ENCODE measurements at places on chromosomes 11 and 22. TPM values are rescaled to one million over a fixed set of nuclear protein-coding genes. Genes with fewer than 3 reads are reported as not detected.
A peak's percentile ranks its signal among the peaks of the same experiment; 100 is the strongest.

Gene FTH1
- 2,180 TPM for polyA plus RNA-seq

- peak; percentile 70 for DNase-seq
These were observed 71.0 kb downstream of the JAM3 start for GRCh38 chr11:134139873-134140331.

- no peak for DNase-seq
These were observed 11.5 kb downstream of the CCDC117 start for GRCh38 chr22:28783786-28784671.

Gene SPDYC
- polyA plus RNA-seq, result not detected

Measured in renal pelvis (tissue), 12 donors.